GM12878 (cell line): ENCODE measurements at places on chromosomes 2 and 18.

DNA sequence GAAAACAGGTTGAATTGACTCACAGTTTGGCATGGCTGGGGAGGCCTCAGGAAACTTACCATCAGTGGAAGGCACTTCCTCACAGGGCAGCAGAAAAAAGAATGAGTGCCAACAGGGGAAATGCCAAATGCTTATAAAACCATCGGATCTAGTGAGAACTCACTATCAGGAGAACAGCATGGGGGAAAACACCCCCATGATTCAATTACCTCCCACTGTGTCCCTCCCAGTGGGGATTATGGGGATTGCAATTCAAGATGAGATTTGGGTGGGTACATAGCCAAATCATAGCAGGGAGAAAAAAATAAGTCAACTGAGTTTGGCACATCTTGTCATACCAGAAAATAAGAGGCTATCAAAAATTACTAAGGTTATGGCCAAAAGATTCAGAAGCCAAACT, 96.3 kb downstream of the TRIP12 start:
- no peak for DNase-seq

DNA sequence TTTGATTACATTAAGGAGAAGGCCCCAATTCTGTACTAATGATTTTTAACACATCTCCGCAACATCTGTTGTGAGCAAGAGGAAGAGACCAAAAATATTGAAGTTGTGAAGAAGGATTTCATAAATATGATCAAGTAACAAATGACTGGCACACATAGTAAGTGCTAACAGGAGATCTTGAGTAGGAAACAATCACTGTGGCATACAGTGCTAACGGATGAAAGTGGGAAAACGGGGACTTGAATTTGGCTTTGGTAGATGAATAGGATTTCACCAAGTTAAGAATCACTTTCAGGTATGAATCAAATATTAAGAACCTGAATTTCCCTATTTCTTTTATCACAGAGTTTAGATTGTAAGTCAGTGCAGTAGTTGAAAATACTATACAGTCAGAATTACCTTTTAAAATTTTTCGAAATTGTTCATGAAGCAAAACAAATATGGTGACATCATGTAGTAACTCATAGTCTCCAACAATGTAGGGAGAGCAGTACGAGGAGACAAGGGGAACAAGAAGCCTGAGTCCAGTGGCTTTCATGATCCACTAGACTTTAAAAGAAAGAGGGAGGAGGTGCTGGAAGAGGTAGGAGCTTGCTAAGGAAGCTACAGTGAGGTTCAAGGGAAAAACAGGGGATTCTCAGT, 16.3 kb downstream of the CWC22 start:
- no peak for DNase-seq

DNA sequence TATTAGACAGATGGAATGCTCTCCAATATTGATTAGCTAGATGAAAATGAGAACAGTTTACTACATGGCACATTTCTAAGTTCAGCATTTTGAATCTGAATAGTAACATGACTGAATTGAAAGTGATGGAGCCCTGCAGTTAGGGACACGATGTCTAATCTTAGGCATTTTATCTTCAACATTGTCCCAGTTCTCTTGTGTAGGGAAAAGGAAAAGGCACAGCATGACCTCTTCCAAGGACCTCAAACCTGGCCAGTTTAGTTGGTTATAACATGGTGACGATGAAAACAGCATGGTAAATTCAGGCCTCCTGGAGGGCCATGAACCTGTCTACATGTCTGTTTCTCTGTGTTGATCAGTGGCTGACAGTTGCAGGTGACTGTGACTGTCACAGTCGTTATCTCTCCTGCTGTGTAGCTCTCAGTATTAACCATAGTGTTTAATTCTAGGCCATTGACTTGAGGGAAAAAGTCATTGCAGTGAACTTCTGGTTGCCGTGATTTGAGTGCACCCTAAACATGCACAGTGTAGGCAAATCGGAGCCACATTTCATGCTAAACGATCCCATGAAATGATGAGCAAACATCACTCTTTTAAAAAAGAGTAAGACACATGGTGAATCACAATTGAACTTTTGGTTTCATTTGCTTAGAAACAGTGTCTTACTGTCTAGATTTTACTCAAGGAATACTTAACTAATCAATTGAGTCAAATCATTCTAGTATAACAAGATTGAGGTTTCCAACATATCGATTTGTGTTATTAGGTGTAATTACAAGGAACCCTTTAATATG, 129.7 kb downstream of the PHLPP1 start:
- DNase-seq: no peak

DNA sequence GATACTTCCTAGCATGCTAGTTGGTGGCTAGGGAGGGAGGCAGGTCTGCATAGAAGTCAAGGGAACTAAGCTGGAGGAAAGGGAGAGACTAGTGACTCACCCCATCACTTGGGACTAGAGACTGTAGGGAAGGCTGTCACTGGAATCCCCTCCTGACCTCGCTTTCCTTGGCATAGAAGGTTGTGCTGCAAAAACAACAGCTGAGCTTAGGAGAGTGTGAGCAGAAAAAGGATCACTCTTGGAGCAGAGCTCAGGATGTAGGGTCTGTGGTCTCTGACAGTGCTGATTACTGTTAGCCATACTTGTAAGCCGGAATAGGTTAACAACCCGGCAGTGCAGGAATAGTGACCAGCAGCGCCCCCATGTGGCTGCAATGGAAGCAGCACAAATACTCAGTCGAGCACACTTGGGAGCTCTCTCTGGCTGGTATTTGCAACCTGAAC, 66.9 kb upstream of the SMAD2 start:
- no peak for DNase-seq

DNA sequence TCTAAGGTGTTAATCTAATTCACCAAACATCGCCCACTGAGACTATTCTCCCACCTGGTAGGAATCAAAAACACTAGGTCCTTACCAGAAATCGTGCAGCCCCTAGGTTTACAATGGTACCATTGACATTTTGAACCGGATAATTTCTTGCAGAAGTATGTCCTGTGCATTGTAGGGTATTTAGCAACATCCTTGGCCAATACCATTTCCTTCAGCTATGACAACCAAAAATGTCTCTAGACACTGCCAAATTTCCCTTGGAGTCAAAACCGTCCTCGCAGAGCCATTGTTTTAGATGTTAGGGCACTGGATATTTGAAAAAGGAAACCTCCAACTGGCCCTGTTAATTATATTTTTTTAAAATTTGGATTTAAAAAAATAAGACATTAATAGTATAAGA, 3.8 kb downstream of the VPS54 start:
- no peak for DNase-seq
